ENCODE measurements at places on chromosomes 1 and 21.

- peak; percentile 57 for DNase-seq
Observed at GRCh38 chr21:17454315-17455027, 58.4 kb upstream of the CXADR start.

DNA sequence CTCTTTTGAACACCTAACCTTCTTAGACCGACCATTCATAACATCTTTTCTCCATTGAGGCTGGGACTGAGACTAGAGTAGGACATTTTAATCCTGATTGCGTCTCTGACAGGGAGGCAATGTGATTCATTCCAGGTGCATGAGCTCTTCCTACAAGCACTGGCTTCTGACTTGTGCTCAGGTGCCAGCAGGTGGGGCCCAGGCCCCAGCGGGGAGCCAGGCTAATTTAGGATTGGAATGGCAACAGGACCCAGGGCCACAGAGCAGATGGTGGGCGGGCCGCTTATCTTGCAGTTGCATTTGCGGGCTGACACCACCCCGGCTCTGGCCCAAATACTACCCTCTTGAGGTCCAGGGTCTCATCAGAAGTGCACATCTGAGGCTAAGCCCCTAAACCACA is 4.1 kb downstream of the GPA33 start:
- DNase-seq: no peak

- DNase-seq: no peak
Observed at GRCh38 chr1:43327549-43328292, 9.9 kb upstream of the MPL start.

- no peak for DNase-seq
Observed at GRCh38 chr1:223477456-223477855, 84.2 kb downstream of the CCDC185 start.

DNA sequence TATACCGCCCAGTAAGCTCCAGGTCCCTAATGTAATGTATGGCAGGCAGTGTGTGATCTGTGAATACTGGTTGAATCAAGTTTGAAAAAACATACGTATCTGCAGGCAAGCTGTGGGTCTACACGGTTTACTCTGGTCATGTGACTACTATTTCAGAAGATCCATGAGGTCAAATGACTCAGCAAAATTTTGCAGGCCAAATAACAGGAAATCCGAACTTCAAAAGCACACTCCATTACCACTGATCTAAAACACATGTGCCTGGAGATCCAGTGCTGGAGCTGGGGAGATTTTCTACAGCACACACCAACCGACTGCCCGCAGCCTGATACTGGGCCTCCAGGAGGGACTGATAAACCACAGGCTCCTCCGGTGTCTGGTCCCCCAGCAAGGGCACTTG is 64.5 kb upstream of the SLC44A3 start:
- no peak for DNase-seq

DNA sequence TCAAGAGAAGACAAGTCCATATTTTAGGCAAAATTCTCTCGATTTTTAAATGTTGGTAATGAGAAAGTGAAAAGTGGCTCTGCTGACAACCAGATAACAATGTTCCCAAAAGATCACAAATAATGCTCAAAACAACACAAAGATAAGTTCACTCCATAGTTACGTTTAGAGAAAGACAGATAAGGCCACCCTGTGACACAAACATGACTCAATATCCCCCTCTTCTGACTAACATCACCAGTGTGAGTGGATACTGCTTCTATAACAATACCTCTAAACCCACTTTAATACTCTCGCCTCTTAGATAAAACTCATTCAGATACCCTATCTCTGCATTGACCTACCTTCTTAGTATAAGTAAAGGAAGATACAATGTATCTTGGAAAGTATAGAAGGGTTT is 51.2 kb upstream of the RGS7 start:
- DNase-seq: no peak

DNA sequence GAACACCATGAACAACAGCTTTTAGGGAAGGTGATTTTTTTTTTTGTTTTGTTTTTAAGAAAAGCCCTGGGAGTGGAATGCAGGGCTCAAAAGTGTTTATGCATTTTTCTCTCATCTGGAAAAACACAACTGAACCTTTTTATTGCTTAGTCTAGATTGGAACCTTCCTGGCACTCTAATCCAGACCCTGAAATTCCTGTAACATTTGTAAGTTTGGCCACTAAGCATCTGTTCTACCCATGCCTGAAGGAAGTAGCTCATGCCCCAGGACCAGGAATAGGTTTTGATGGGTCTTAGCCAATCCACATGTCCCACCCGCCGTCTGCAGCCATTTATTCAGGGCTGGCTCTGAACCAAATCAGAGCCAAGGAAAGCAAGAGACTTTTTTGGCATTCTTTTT is 39.7 kb upstream of the SLC2A1 start:
- DNase-seq: no peak

- no peak for DNase-seq
Observed at GRCh38 chr1:12597792-12598191, 20.2 kb downstream of the DHRS3 start.

DNA sequence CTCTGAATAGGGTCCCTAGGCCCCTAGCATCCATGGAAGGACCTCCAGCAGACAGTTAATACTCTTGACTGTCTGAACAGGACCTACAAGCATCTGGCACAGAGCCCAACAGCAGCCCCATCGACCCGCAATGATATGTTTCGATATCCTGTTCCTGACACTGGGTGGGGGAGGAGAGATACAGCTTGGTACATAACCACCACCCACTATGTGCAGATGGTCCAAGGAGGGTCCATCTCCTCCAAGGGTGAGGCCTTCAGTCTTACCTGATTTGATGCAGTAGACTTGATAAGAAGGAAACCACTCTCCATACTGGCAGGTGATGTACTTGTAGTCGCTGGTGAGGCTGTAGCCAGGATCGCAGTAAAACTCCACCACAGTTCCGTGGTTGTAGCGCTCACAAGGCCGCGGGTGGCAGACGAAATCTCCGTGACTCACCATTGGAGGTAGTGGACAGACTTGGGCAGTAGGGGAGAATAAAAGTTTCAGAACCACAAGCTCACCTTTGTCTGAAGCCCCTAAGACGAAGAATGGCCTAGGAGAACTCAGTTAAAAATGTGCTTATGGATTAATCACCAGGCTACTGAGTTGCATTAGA is 86.0 kb upstream of the TLR5 start:
- DNase-seq: no peak

- DNase-seq: no peak
Observed at GRCh38 chr1:177934461-177934860, 35.4 kb downstream of the SEC16B start.

- DNase-seq: no peak
Observed at GRCh38 chr1:240575981-240576662, 35.8 kb downstream of the GREM2 start.

GRCh38 chr1:157025385-157025784 is 20.2 kb downstream of the ARHGEF11 start:
- no peak for DNase-seq

- DNase-seq: no peak
Observed at GRCh38 chr1:110487726-110488125, 31.2 kb downstream of the KCNA10 start.

- DNase-seq: no peak
Observed at GRCh38 chr1:84996846-84997666, at the start of gene MCOLN2. MCOLN2 (minus strand) TSS chr1:84997113; CDS start chr1:84996872, 241 bp downstream.

GRCh38 chr1:177770096-177770495 is 199.8 kb downstream of the SEC16B start:
- no peak for DNase-seq

DNA sequence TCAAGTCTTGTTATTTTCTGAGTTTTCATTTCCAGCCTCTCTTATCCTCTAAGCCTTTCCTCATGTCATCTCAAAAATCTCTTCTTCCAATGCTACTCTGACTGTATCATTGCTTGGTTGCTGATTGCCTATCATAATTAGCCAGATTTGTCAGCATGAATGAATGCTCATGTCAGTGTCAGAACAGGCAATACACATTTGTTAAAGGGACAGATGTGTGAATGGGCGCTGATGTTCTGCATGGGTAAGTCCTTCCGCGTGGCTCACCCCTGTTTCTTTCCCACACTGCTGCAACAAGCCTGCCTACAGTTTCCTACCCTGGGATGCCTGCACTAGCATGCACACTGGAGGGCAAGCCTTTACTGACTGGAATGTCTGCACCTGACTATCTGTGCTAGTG is 100.6 kb downstream of the RHOU start:
- no peak for DNase-seq

- no peak for DNase-seq
Observed at GRCh38 chr1:169529068-169529642, 43.4 kb upstream of the SLC19A2 start.

- no peak for DNase-seq
Observed at GRCh38 chr1:243982447-243983018, 68.5 kb upstream of the ZBTB18 start.
